PC-3 (cell line): ENCODE measurements at places on chromosomes 13 and 19. TPM values are rescaled to one million over a fixed set of nuclear protein-coding genes. Genes with fewer than 3 reads are reported as not detected.

DNA sequence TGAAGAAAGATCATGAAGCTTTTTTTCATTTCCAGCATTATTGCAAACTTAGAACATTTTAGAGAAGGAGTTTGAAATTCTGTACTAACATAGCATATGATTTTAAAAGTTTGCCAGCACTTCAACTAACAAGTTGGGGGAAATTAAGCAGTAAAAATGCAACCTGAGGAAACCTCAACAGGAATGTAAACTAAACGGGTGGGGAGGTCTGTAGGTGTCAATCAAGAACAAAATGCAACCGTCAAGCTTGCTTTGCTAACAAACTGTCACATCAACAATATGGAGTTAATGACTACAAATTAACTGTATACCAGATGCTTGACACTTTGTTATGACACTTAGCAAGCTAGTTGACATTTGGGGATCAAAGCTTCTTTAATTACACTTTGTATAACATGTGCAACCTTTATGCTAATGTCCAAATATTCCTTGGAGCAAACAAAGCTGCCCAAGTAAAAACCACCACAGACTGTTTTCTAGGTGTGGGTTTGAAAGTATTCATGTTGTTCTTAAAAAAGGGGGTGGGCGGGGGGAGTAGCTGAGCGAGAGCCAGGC is 52.1 kb downstream of the DACH1 start:
- no peak overlapping the region for H3K27ac ChIP-seq
- H3K4me3 ChIP-seq, result no peak overlapping the region
- no peaks in the 10 kb centered on the region for H3K4me1 ChIP-seq
- H3K27me3 ChIP-seq, result no peaks in the 10 kb centered on the region
- no peak for DNase-seq

GRCh38 chr13:59450229-59450628 is 713.5 kb downstream of the DIAPH3 start:
- no peak for DNase-seq
- no peaks in the 10 kb centered on the region for H3K36me3 ChIP-seq
- no peak overlapping the region for H3K4me3 ChIP-seq

DNA sequence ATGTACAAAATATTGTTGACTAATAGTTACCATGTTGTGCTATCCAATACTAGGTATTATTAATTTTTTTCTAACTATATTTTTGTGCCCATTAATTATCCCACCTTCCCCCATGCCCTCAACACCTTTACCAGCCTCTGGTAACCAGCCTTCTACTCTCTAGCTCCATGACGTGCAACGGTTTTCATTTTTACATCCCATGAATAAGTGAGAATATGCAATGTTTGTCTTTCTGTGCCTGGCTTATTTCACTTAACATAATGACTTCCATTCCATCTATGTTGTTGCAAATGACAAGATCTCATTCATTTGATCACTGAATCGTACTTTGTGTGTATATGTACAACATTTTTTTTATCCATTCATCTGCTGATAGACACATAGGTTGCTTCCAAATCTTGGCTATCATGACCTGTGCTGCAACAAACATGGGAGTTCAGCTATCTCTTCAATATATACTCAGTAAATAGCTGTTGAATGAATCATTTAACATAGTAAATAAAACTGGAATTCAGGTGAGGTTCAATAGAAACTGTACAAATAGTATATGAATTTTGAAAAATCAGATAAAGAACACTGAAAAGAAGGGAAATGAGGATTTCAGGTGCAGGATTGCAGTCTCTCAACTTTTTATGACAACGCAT is 509.0 kb upstream of the MIR17HG start:
- peak; percentile 66 for DNase-seq
- H3K4me1 ChIP-seq, result peaks cover 33% of the 10 kb centered on the region
- peak overlapping the region; percentile 35 for H3K4me3 ChIP-seq
- no peaks in the 10 kb centered on the region for H3K27me3 ChIP-seq
- peak overlapping the region; percentile 98 for H3K27ac ChIP-seq

DNA sequence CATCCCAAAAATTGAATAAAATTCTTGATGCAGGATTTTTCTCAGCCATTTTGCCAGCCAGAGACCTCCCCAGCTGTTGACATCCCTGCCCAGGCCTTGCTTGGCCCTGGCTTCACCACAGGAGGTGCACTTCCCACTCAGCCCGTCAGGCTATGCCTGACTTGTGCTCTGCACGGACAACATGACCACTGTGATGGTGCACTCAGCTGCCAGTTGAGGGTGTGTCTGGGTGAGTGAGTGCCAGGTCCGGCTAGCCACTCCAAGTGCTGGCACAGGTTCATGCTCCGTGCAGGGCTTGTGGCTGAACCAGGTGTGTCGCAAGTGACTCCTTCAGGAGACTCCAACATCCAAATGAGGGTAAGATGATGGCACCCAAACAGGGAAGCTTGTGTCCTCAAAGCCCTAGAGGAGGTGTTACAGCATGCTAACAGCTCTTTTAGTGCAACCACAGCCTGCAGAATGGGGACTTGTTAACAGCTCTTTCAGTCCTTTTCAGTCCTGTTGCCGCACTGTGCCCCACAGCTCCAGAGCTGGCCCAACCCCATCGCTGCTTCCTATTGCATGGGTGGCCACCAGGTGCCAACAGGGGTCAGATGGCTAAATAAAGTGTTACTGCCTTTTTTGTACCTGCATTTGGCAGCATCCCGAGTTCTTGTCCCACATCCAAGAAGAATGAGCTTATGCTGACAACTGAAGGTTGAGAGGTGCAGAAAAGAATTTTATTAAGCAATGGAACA is 380.7 kb downstream of the SLITRK5 start:
- no peak overlapping the region for H3K27ac ChIP-seq
- DNase-seq, result no peak
- no peaks in the 10 kb centered on the region for H3K36me3 ChIP-seq
- no peaks in the 10 kb centered on the region for H3K4me1 ChIP-seq
- no peak overlapping the region for H3K4me3 ChIP-seq
- no peaks in the 10 kb centered on the region for H3K27me3 ChIP-seq

DNA sequence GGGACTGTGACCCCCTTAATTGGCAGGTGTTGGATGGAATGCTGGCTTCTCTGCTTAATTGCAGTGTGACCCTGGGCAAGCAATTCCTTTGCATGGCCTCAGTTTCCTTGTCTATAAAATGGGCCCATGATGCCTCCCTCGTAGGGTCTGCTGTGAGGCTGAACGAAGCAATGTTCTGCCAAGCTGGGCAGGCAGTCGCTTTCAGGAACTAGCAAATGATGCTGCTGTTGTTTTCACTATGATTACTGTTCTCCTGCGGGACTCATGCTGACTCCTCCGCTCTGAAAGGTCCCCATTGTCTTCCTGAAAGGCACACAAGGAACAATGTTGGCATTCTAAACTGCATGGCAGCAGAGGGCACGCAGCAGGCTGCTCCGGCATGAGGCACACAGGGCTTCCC is 6.8 kb downstream of the BICRA start:
- H3K27ac ChIP-seq, result no peak overlapping the region
- no peak overlapping the region for H3K4me3 ChIP-seq
- no peak for DNase-seq
- H3K27me3 ChIP-seq, result no peaks in the 10 kb centered on the region

DNA sequence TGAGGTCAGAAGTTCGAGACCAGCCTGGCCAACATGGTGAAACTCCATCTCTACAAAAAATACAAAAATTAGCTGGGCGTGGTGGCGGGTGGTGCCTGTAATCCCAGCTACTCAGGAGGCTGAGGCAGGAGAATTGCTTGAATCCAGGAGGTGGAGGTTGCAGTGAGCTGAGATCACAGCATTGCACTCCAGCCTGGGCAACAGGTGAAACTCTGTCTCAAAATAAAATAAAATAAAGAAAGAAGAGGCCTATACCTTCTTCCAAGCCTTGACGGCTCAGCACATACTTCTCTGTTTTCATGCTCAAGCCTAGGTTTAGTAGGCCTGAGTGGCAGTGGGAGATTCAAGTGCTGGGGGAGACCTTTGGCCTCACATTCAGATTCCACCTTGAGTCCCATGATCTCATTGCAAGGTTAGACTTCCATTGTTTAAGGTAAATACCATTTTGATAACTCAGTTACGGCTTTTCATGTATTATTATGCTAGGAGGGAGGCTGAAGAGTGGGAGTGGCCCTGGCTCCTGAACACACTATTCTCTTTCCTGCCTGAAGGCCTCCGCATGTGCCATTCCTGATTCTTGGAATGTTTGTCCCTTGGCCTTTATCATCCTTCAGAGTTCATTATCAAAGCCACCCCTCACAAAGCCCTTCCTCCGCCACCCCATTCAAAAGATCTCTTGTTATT is 1.6 kb upstream of the SPINT2 start:
- H3K36me3 ChIP-seq, result no peaks in the 10 kb centered on the region
- DNase-seq, result peak; percentile 44
- H3K27me3 ChIP-seq, result no peaks in the 10 kb centered on the region
- no peak overlapping the region for H3K27ac ChIP-seq

- H3K27ac ChIP-seq, result no peak overlapping the region
- DNase-seq, result peak; percentile 51
- H3K4me3 ChIP-seq, result no peak overlapping the region
- H3K27me3 ChIP-seq, result no peaks in the 10 kb centered on the region
- H3K36me3 ChIP-seq, result no peaks in the 10 kb centered on the region; the same call in 1 of the 2 replicates
- no peaks in the 10 kb centered on the region for H3K4me1 ChIP-seq
Measured at GRCh38 chr19:46753420-46754155, 7.3 kb upstream of the STRN4 start.

DNA sequence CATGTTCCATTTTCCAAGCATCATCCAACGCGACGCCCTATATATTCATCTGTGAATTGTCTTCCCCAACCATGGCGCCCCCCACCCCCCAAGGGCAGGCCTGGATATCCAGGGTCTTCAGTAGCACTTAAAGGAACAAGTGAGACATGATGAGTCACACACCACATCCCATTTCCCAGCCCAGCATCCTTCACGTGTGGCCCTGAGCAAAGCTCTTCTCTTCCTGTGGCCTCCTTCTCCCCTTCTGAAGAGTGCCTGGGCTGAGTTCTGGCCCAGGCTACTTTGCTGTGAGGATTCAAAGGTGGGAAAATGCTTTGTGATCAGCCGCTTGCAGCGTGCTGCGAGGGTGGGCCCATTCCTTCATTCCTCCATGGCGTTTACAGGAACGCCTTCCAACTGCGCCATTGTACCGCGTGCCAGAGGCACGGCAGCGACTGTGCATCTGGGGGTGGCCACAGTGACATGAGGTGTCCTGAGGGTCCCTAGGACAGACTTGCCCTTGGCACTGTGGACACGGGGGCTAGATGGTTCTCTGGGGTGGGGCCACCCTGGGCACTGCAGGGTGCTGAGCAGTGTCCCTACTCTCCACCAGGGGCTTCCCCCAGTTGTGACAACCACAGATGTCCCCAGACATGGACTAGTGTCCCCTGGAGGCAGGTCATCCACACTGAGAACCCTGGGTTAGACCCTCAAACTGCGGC is 11.7 kb downstream of the PLIN4 start:
- H3K27ac ChIP-seq, result 0 out of 2 replicates have a peak overlapping the region, but pooled peaks have one; percentile 3
- no peaks in the 10 kb centered on the region for H3K27me3 ChIP-seq
- H3K36me3 ChIP-seq, result no peaks in the 10 kb centered on the region
- H3K4me1 ChIP-seq, result peaks cover 8% of the 10 kb centered on the region

DNA sequence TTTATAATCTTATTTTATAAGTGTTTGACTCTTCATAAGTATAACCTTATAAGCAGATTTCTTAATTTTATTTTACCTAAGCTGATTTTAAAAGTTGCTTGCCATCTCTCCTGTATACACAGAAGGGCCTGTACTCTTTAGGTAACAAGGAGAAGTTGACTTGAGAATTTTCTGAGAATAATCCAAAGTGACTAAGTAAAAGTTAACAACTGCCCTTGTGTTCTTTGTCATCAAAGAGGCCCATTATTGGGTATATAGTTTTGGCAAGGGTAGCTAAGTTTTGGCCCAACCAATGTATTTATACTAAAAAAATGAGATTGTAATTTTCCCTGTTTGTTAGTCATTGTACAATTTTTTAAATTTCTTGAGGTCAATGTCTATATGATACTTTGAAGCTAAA is 3.2 kb downstream of the LCP1 start:
- no peak overlapping the region for H3K4me3 ChIP-seq
- H3K27me3 ChIP-seq, result no peaks in the 10 kb centered on the region
- H3K4me1 ChIP-seq, result 0 out of 2 replicates have a peak, but pooled peaks cover 5% of the 10 kb centered on the region
- DNase-seq, result no peak

DNA sequence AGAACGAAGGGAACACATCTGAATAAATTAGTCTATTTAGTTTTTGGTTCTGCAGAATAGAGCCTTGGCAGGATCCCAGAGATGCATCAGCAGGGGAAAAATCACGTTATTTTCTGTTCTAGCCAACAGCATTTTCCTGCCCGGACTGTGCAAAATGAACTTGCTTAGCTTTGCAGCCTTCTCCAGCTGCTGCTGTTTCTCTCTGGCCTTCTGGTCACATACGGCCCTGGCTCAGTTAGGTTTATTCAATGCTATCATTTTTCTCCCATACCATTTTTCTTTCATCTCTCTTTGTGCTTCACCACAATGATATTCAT is 110.4 kb upstream of the KL start:
- H3K27me3 ChIP-seq, result no peaks in the 10 kb centered on the region
- no peaks in the 10 kb centered on the region for H3K36me3 ChIP-seq
- H3K4me1 ChIP-seq, result peaks cover 26% of the 10 kb centered on the region

- no peaks in the 10 kb centered on the region for H3K36me3 ChIP-seq
- peak; percentile 59 for DNase-seq
- peak overlapping the region; percentile 42; the same call in 1 of the 2 replicates for H3K4me3 ChIP-seq
- H3K4me1 ChIP-seq, result peaks cover 24% of the 10 kb centered on the region
- H3K27ac ChIP-seq, result no peak overlapping the region
- no peaks in the 10 kb centered on the region for H3K27me3 ChIP-seq
Measured at GRCh38 chr13:41916173-41916954, 44.5 kb downstream of the VWA8 start.

C1QTNF9 gene
- total RNA-seq, result 0.11 TPM in 1 of 2 replicates, not detected in the other

SOHLH2 gene
- not detected in 2 replicates for total RNA-seq

KIR3DL1 gene
- not detected in 2 replicates for total RNA-seq

MATK gene
- total RNA-seq, result not detected in 2 replicates

DAND5 gene
- total RNA-seq, result 0.55 and 1.1 TPM in 2 replicates

PEX11G gene
- total RNA-seq, result 6.6 and 8.6 TPM in 2 replicates

GPR18 gene
- total RNA-seq, result not detected in 2 replicates

WTIP gene
- total RNA-seq, result 5.2 and 7.5 TPM in 2 replicates

NCR1 gene
- not detected in 2 replicates for total RNA-seq

SIGLEC5 gene
- not detected in 2 replicates for total RNA-seq
